Activated T-helper 2 cell treated with anti-CD3 and anti-CD28 coated beads, Interferon-gamma antibody, Interleukin-2, Interleukin-4, amounts not matched to agents 10 μg/mL and 5 μg/mL and 100 μg/mL, durations not matched to agents 14 hours and 24 hours and 36 hours (primary cell): ENCODE measurements at places on chromosomes 3 and 15. TPM values are rescaled to one million over a fixed set of nuclear protein-coding genes. Genes with fewer than 3 reads are reported as not detected.

The METTL6 gene
- 16.1 and 16.5 TPM in 2 replicates for total RNA-seq

The MAPKBP1 gene
- total RNA-seq = 24.7 and 25.7 TPM in 2 replicates

The CACNA2D2 gene
- 0.46 and 0.59 TPM in 2 replicates for total RNA-seq

The STRIT1 gene
- total RNA-seq = not detected in 2 replicates

The GYG1 gene
- 25.2 and 25.3 TPM in 2 replicates for total RNA-seq

The PLSCR4 gene
- not detected in 2 replicates for total RNA-seq

The TGM5 gene
- total RNA-seq = 0.09 and 0.21 TPM in 2 replicates

The FBLN2 gene
- total RNA-seq = not detected in 2 replicates

The DISP2 gene
- total RNA-seq = 0.05 and 0.39 TPM in 2 replicates

The FGF7 gene
- total RNA-seq = not detected in 2 replicates

GRCh38 chr3:21508246-21508645 is 242.8 kb downstream of the ZNF385D start:
- DNase-seq = no peak

DNA sequence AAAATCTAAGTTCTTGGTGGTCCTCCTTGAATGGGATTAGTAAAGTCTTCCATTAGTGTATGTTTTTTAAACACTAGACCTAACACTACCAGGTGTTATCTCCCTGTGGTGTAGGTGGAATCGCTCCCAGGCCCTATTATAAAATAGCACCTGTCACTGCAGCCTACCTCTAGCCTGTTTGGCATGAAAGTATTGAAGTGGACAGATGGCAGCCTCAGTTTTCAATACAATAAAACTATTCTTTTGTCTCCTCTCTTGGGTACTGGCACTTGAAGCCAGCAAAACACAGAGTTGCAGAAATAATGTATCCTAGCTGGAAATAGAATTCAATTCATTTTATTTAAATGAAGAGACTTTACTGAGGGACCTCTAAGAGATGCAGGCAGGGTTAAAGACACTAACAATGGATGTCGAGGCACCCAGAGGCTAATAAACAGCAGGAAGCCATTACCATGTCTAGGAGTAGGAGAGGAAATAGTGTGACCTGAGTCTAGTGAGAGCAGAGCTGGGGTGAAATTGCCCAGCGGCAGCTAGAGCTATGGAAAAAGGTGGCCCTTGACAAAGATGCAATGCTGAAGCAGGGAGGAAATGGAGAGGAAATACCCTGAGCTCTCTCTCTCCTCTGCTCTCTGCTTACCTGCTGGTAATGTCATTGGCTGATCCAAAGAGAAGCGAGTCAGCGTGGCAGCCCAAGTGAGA is 49.1 kb upstream of the TMEM158 start:
- no peak for DNase-seq

- DNase-seq = no peak
Measured at GRCh38 chr3:116930786-116931185, 221.2 kb downstream of the TUSC7 start.

DNA sequence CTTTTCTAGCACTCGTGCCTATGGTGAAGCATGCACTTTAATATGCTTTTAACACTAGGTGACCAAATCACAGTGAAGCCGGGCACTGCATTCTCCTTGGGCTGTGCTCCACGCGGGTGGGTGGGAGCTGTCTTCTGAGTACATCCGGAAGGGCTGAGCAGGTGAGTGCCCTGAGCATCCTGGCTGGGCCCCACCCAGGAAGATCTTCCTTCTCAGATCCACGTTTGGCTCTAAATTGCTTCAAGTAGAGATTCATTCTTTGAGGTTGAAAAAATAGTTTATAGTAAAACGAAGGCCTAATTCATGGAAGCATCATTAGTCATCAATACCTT is 73.9 kb upstream of the BLM start:
- DNase-seq = no peak

DNA sequence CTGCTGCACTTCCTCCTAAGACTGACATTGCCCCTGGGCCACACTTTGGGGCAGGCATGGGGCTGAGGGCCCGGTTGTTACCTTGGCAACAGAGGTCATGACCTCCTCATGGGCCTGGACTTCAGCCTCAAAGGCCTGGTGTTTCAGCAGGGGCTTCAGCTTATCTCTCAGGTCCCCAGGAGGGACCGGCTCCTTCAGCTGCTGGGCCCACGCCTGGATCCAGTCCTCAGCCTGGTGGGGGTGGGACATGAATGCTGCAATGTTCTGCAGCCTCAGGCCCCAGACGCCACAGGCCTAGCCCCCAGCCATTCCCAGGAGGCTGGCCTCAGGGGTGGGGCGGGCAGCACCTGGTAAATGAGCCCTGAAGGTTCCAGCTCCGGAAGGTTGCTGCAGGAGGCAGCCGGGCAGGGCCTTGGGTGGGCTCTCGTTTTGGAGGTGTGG is 27.6 kb downstream of the SPTBN5 start:
- DNase-seq = no peak

DNA sequence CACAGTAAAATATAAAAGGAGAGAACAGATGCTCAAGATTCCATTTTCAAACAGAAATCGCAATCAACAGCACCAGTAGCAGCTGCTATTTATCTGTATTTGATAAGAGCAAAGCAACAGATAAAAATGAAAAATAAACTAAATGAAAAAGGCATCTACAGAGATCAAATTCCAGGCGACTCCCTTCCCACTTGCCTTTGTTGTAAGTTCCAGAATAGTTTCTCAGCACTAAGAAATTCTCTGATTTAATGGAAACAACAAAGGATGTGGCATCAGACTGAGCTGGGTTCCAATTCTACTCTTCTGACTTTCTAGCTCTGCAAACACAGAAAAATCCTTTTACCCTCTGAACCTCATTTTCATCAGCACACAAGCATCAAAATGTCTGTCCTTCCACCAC is 110.8 kb upstream of the MME start:
- no peak for DNase-seq

DNA sequence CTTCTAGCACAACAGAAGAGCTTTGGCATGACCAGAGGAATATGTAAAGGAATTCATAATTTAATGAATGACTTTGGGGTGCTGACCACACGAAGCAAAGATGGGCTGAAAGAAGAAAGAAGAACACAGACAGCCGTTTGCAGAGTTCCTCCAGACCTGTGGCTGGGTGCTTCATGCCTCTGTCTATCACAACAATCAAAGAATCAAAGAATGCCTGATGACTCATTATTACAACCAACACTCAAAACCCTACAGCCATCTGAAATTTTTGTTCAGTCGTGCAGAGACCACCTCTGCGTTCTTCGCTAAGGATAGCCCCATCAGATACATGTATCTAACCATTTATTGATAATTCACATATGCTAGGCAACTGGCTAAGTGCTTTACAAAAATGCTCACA is 129.0 kb upstream of the PRICKLE2 start:
- no peak for DNase-seq

DNA sequence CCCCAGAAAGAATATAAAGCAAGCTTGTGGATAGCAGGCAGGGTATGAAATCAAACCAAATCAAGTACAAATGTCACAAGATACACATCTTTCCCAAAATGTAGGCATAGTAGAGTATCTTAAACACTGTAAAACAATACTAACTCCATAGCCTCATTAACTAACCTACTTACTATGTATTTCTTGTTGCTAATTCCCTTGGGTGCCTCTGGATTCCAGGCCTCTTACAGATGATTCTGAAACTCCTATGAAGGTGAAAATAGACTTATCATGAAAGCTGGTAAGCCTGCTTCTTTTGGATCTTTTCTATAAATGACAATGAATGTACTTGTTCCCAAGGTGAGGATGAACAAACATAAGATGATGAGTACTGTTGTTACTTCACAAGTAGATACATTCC is 93.8 kb downstream of the FRMD5 start:
- DNase-seq = no peak

DNA sequence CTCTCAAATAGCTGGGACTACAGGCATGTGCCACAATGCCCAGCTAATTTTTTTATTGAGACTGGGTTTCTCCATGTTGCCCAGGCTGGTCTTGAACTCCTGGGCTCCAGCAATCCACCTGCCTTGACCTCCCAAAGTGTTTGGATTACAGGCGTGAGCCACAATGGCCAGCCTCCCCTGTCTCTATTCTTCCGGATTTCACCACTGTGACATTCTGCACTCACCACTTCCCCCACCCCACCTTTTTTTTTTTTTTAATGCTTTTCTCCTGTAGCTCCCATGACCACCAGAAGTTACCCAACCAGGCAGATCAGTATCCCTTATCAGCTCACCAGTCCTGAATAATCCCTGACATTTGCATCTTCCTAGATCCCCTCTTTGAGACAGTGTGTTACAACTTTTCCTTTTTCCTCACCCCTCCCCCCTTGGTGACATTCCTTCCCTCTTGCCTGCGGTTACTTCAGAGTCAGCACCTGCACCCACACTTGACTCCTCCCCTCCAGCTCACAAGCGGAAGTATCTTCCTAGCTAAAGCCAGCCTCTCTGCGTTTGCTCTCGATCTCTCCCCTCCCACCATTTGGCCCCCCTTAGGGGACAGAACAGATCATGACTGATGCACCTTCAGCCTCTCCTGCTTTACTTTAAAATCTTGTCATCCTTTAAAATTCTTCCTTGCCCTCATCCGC is 13.5 kb upstream of the ZNF592 start:
- DNase-seq = peak; percentile 72

DNA sequence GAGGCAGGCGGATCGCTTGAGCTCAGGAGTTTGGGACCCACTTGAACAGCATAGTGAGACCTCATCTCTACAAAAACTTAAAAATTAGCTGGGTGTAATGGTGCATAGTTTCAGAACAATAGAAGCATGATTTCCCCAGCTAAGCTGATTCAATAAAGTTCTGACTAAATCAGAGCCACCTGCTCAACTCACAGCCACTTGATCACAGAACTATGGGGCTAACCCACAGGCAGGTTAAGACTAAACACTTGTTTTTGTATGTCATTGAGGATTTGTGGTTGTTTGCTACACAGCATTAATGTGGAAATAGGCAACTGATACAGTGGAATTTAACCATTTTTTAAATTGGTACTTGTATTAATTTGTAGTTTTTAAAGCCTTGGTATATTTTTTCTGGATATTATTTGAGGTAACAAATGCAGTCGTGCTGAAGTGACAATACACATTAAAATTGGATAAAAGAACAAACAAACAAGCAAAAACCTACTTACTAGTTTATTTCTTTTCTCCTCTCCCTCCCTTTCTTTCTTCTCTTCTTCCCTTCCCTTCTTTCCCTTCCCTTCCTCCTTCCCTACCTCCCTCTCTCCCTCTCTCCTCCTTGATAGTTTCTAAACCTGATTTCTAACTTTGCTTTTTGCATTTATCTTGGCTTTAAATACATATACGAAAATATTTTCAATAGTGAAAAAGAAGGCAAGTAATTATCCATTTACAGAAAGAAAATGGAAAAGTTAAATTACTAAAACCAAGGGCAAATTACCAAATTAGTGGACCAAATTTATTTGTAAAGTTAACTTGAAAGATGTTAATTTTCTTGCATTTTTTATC is 32.1 kb downstream of the OXSM start:
- DNase-seq = no peak

GRCh38 chr15:39609166-39609916 is 28.5 kb downstream of the THBS1 start:
- DNase-seq = no peak

DNA sequence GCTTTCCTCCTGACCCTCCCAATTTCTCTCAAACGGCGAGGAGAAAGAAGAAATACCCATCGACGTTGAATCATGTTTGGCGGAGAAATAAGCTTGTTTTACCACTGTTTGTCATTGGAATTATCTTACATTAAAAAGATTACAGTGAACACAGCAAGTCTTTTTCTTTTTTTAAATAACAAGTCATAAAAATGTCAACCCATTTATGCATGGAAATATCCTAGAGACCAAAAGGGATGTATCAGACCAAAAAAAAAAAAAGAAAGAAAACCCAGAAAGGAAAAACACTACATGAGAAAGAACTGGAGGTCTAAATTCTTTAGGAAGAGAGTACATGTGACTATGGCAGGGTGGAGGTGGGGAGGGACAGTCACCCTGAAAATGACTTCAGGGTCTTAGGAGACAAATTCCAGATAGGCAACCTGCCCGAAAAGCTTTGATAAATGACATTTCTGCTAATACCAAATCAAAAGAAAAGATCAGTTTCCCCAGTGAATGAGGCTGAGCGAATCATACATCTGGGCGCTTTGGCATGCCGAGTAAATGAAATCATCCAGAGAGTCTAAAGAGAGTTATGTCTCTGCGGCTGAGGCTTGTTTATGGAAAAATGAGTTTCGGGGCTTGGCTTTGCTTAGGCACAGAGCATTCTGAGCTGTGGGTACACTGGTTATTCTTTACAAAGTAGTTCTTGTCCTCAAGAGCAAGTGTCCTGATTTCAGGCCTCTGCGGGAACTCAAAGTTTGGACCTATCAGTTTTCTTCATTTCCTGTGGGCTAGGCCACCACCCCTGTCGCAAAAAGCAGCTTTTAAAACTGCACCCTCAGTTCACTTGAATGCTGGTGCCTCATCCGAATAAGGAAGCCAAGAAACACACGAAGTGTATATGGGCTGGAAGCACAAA is 110.1 kb upstream of the TGFBR2 start:
- DNase-seq = no peak

DNA sequence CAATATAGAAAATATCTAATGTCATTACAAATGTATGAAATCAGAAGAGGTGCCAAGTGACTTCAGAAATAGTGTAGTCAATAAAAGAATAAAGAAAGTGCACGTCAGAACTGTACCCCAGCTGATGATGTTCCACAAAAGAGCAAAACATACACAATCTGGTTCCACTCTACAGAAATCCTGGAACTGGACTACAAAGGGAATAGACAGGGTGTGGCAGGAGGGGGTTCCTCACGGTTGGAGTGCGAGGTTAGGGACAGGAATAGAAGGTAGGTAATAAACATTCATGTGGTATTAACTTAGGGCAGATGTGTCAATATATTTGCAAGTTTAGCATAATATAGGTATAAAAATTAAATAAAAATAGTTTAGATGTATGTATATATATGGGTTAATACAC is 103.3 kb upstream of the GOLGA6L6 start:
- no peak for DNase-seq

- no peak for DNase-seq
Measured at GRCh38 chr3:111031538-111031937, 40.1 kb upstream of the NECTIN3 start.

- DNase-seq = no peak
Measured at GRCh38 chr3:138593488-138594149, 441 bp downstream of the CEP70 start.

DNA sequence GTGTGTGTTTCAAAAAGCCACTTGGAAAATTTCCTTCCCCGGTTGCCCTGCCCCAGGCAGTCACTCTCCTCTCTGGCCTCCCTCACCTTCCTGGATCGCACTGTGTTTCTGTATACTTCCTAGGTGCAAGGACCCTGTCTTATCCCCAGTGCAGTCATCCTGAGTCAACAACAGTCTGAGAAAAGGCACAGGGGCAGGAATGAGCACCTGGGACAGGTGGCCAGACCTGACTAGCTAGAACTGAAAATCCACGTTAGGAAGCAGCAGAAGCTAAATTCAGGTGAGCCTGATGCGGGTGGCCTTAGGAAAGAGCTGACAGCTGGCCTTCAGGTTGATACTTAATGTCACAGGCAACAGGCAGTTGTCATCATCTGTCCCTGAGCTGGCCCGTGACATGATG is 62.9 kb upstream of the VGLL4 start:
- no peak for DNase-seq

DNA sequence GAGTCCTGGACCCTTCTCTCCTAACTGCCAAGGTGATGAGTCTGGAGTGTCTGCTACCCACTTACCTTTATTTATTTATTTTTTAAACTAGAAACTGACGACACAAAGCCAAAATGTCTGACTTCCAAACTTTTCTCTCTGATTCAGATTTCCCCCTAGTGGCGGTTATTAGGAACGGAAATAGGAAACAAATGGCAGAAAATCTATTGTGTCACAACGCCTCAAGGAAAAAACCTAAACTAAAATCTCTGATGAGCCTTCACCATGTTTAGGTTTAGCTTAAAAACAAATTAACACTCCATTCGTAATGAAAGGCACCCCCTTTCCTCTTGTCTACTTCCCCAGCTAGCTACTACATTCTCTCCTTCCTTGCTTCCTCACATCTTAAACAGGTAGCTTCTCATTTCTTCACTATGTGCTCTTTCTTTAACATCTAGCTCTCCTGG is 94.0 kb upstream of the MEX3B start:
- no peak for DNase-seq
